Smooth muscle cell of the coronary artery (primary cell): ENCODE measurements at places on chromosomes 6 and 20. TPM values are rescaled to one million over a fixed set of nuclear protein-coding genes. Genes with fewer than 3 reads are reported as not detected.

LPA gene
- not detected in 2 replicates for total RNA-seq

FKBP1C gene
- total RNA-seq: 0.23 TPM in 1 of 2 replicates, not detected in the other

WASF1 gene
- 4.7 and 5.2 TPM in 2 replicates for total RNA-seq

HLA-DRB1 gene
- total RNA-seq: 0.12 TPM in 1 of 2 replicates, not detected in the other

PAX1 gene
- total RNA-seq: not detected in 2 replicates

SAPCD1 gene
- total RNA-seq: 0.53 and 0.70 TPM in 2 replicates

EYA2 gene
- 0.15 and 0.70 TPM in 2 replicates for total RNA-seq

RBM24 gene
- 0.23 and 12.9 TPM in 2 replicates for total RNA-seq

HLA-DQA1 gene
- not detected in 2 replicates for total RNA-seq

WFDC5 gene
- not detected in 2 replicates for total RNA-seq

RAET1L gene
- not detected in 2 replicates for total RNA-seq

SMLR1 gene
- total RNA-seq: not detected in 2 replicates

HDGFL1 gene
- total RNA-seq: not detected in 2 replicates

OR11A1 gene
- total RNA-seq: not detected in 2 replicates

PCK1 gene
- not detected in 2 replicates for total RNA-seq

COL20A1 gene
- under 0.01 TPM in 1 of 2 replicates, not detected in the other for total RNA-seq

MYLK2 gene
- total RNA-seq: 1.1 TPM in 1 of 2 replicates, not detected in the other

BTN1A1 gene
- not detected in 2 replicates for total RNA-seq

EEF1A2 gene
- 0.47 and 2.5 TPM in 2 replicates for total RNA-seq

COL21A1 gene
- 0.53 and 29.5 TPM in 2 replicates for total RNA-seq

TTLL9 gene
- total RNA-seq: under 0.01 TPM in 1 of 2 replicates, not detected in the other

NHLRC1 gene
- 1.9 and 3.2 TPM in 2 replicates for total RNA-seq

TRAPPC3L gene
- 0.08 TPM in 1 of 2 replicates, not detected in the other for total RNA-seq

BPI gene
- total RNA-seq: 0.12 and 0.30 TPM in 2 replicates

MATN4 gene
- 0.23 TPM in 1 of 2 replicates, not detected in the other for total RNA-seq
